ENCODE measurements at places on chromosomes 2 and 18.
A peak's percentile ranks its signal among the peaks of the same experiment; 100 is the strongest.

- DNase-seq = no peak
Measured at GRCh38 chr2:180662941-180663471, 317.4 kb upstream of the UBE2E3 start.

- DNase-seq = no peak
Measured at GRCh38 chr2:2639251-2640139, 308.4 kb upstream of the MYT1L start.

DNA sequence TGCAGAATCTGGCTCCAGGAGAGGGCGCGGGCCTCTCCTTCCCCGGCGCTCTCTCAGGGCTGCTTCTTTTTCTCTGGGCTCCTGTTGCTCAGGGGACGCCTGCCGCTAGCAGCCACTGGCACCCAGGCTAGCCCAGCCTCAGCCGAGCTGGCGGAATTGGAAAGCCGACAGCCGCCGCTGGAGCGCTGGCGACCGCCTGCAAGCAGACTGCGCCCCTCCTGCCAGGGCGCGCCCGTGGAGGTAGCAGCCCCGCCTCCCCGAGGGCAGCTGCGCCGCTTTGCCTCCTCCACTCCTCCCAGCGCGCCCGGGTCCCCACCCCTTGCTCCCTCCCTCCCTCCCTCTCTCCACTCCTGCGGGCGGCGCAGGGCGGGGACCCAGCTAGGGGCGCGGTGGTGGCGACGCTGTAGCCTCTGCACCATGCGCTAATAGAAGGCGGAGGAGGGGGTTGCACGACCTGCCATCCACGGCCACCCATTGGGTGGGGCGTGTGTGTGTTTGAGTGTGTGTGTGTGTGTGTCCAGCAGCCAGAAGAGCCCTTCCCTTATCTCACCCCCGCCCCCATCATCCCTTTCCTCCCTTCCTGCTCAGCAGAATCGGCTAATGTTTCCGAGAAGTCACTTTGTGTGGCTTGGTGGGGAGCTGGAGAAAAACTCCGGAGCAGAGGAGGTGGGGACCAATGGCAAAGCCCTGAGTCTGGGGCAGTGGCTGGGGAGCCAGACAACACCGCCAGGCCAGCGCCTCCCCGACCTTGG is at the start of gene SCN9A:
SCN9A (minus strand) TSS at position 209 of the 752 bp plus-strand sequence. CDS start 64,188 bp downstream, outside the sequence.
- peak; percentile 77 for DNase-seq

DNA sequence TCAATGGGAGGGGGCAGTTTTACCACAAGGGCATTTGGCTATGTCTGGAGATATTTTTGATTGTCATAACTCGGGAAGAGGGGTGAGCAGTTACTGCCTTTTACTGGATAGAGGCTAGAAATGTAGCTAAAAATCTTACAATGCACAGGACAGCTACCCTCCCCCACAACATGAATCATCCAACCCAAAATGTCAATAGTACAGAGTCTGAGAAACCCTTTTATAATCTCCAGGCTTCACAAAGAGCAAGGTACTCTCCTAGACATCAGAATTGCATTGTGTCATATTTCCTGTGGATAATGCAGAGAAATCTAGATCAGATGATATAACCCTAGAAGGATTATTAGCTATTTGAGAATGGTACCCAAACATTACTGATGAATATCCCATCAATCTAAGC is 277.1 kb upstream of the NRP2 start:
- no peak for DNase-seq

DNA sequence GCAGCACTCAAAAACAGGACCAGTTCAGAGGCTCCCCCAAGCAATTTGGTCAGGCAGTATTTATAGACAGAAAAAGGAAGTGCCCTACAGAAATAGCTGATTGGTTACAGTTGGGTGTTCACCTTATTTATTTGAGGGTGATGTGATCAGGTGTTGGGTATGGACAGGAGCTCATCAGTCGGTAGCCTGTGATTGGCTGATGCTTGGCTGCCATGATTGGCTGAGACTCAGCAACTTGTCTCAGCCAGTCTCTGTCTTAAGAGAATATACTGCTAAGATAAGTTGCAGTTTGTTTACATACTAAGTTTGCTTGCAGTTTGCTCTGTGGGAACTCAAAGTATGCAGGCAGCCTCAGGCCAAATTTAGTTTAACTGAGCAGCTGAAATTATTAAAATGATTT is 9.4 kb downstream of the ABCG8 start:
- no peak for DNase-seq

DNA sequence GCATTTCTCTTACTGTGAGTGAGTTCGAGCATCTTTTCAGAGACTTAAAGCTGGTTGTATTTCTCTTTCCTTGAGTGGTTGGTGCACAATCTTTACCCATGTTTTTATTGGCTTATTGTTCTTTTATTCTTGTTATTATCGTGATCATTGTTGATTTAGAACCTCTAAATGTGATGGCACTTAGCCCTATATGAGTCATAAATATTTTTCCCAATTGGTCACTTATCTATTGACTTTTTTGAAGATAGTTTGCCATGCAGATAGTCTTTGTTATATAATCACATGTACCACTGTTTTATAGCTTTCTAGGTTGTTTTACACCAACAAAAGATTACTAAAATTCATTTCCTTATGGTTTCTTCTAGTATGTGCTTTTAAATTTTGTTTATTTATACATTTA is 141.6 kb upstream of the MSH6 start:
- DNase-seq = no peak

GRCh38 chr18:34773378-34773777 is 63.3 kb downstream of the DTNA start:
- DNase-seq = no peak

GRCh38 chr2:212912445-212913103 is 238.8 kb downstream of the IKZF2 start:
- no peak for DNase-seq

GRCh38 chr2:120751553-120751952 is 15.9 kb downstream of the GLI2 start:
- no peak for DNase-seq

GRCh38 chr18:70059684-70060083 is 112.0 kb upstream of the CD226 start:
- no peak for DNase-seq

- no peak for DNase-seq
Measured at GRCh38 chr2:108637304-108637669, 82.0 kb upstream of the RANBP2 start.

GRCh38 chr2:28318023-28318422 is 74.6 kb upstream of the FOSL2 start:
- DNase-seq = no peak

GRCh38 chr2:157413326-157414035 is 30.4 kb downstream of the CYTIP start:
- no peak for DNase-seq

DNA sequence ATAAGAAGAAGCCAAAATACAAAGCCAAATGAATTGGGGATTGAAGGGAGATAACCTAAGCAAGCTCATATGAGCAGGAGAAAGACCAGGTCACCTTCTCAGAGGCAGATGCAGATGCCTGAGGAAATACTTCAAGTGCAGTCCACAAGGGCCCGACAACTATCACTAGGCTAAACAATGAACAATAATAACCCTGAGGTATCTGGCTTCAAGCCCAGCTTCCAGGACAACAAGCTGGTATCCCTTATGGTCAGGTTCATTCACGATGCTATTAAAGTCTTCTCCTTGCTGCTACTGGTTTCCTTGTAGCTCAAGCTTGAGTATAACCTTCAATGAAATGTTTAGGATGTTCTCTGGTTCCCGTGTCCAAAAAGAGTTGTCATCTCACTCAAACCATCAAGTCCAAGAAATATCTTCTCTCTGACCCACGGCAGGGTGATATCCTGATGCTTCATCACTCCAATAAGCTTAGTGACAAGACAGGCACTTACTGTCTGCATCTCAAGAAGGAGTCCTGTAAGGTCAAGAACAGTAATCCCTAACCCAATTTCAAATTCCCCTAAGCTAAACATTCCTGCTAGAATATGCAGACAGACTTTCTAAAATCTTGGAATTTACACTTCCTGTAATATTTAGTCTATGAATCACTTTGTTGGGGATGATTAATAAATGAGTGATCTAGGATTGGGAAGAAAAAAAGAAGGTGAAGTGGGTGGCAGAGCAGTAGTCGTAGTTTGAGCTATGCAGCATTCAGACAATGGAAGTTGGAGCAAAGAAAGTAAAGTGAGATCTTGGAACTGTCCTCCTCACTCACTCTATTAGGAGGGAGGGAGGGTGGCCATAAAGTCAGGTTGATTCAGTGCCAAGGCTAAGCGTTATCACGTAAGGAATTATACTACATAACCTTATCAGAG is 33.1 kb downstream of the CHN1 start:
- DNase-seq = no peak

DNA sequence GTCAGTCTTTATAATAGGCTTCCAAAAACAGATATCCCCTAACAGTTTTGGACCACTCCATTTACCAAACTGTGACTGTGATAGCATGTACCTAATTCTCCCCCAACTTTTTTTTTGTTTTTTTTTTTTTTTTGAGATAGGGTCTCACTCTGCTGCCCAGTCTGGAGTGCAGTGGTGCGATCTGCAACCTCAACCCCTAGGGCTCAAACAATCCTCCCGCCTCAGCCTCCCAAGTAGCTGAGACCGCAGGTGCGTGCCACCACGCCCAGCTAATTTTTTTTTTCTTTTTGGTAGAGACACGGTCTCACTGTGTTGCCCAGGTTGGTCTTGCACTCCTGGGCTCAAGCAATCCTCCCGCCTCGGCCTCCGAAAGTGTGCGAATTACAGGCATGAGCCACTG is 52.9 kb downstream of the REV1 start:
- DNase-seq = no peak

DNA sequence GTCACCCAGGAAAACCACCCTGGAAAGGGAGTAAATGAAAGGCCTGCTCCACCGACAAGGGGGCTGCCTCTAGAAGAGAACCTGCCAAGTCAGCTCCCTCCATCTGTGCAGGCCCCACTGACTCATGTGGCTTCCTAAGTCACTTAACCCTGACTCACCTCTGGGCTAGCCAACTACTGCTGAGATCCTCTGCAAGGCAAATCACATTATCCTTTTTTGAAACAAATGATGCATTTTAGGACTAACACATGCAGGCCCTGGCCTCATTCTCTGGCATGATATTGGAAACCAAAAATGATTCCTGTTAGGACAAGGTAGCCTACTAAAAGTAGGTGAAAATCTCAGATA is 474.6 kb downstream of the EPHA4 start:
- DNase-seq = no peak

DNA sequence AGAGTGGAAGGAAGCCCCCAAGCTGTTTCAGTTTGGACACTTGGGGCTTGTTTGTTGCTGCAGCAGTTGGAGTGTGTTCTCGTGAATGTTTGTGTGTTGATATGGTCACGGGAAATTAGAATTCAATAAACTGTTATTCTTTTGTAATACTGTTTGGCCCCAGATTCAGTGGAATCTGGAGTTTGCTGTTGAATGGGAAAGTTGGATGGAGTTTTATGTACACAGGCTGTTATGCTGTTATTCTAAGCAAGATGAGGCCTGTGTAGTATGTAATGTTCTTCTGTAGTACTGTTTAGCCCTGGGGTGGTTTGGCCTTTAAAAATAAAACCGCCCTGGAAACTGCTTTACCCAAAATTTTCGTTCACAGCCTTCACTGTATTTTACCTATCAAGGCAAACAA is 810.4 kb upstream of the HS6ST1 start:
- DNase-seq = no peak

- peak; percentile 82 for DNase-seq
Measured at GRCh38 chr2:9168821-9169221, 37.8 kb upstream of the ASAP2 start.

- DNase-seq = no peak
Measured at GRCh38 chr18:24660956-24661355, 200.5 kb downstream of the HRH4 start.

GRCh38 chr2:157367704-157368103 is 42.1 kb upstream of the ERMN start:
- no peak for DNase-seq

DNA sequence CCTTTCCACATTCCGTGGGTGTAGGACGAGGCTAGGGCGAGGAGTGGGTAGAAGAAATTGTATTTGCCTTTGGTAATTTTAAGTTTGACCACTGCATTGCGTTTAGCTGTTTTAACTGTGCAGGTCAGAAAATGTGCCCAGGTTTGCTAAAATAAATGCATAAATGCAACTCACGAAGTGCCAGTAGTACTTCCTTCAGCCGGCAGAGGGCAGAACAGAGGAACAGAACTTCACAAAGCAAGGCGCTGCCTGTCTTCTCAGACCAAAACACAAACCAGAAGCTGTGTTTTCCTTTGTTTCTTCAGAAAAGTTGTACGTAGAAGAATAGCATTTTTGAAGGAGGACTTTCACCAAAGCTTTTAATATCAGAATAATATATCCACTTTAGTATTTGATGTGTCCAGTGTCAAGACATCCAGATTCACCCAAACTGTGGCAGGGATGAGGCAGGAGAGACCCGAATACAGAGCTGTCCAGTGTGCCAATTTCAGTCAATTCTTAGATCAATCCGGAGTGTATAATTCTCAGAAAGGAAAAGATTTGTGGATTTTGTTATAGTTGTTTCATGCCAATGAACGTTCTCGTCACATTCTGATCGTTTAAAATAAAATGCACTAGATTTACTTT is 348.6 kb downstream of the DLGAP1 start:
- peak; percentile 83 for DNase-seq

GRCh38 chr2:170420961-170421687 is 243.2 kb downstream of the MYO3B start:
- DNase-seq = no peak

DNA sequence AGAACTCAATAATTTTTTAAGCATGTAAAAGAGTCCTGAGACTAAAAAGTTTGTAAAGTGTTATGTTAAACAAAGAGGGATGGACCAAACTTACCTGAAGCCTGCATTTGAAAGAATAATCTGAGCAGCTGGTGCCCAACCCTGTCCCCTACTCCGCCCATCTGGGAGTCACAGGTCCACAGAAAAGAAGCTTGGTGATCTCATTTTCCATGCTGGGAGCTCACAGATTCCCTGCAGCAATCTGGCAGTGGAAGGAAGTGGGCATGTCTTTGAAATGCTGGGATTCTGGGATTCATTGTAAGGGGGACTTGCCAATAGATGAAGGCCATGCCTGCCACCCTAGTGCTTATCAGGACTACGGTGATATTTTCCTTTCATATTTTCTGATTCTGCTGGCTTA is 17.9 kb downstream of the CDH2 start:
- DNase-seq = no peak

DNA sequence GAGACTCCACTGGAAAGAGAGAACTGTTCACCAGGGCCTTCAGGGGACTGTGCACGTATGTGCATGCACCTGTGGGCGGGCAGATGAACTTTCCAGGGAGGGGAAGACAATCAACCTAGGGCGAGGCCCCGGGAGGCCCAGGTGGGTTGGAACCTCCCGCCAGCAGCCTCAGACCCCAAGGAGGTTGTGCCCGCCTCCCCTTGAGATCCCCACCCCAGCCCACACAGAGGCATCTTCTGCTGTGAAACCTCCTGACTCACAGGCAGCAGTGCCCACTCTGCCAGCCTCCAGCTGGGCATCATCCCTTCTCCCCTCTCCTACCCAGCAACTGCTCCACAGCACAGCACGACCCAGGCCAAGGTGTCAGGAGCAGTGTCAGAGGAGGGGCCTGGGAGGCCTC is 54.4 kb downstream of the FAM178B start:
- no peak for DNase-seq

DNA sequence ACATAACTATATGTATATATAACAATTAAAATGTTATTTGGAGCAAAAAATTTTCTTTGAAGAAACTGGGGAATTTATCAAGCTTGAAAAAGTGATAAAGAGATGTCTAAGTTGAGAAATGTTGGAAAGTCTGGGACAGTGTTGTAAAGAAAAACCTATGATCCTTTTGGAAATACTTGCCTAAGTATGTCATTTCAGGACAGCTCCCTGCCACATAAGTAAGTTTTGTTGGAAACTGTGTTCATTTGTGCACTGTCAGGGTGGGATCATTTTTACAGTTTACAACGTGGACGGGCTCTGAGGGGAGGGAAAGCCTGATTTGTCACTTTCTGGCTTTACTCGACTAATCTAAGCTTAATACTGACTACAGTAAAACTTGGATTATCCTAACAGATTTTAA is 10.4 kb upstream of the COL3A1 start:
- no peak for DNase-seq

Data from ELF-1 (cell line).